Hippocampal formation (tissue), 2 donors: ENCODE measurements at places on chromosomes 11 and 22.

- no peak for DNase-seq
Measured at GRCh38 chr11:61350803-61351202, 10.9 kb downstream of the CYB561A3 start.

DNA sequence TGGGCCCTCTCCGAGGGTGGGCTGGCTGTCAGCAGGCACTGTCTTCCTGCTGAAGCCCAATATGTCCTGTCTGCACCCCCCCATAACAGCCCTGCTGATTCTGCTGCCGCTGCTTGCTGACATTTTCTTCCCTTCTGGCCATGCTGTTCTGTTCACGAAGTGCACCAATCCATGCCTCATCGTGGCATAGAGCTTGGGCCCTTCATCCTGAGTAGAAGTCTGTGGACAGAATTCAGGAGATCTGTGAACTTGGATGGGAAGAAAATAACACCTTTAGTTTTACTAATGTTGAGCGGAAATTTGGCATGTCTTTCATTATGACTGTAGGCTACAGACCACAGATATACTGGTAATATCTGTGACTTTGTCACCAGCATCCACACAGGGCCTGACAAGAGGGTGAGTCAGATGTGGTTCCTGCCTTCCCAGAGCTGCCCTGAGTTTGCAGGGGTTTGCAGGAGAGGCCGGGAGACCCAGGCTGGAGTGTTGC is 14.1 kb upstream of the KIAA0930 start:
- no peak for DNase-seq

DNA sequence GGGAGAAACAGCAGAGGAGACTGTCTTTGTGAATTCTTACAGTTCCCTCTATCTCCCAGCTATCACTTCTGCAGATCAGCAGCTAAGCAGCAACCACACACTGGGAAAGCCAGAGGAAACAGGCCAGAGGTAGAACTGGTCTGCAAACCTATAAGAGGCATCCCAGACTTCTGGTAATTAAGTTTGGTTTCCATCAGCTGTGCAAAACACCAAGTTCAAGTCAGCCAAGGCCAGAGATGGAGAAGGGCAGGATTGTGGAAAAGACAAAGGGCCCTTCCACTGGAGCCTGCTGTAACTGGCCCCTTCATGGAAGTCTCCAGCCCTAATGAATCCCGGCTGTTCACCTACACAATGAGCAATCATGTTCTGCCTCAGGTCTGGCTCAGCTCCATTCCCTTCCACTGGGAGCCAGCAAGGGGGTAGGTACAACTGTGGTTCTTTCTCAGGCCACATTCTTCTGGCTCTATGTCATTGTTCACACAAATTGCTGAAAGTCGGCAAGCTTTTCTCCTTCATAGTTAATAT is 4.6 kb upstream of the PAMR1 start:
- DNase-seq: no peak

GRCh38 chr22:30015846-30016245 is 64.4 kb upstream of the HORMAD2 start:
- no peak for DNase-seq

- DNase-seq: no peak
Measured at GRCh38 chr22:44728761-44729324, 23.5 kb upstream of the ARHGAP8 start.

- DNase-seq: no peak
Measured at GRCh38 chr11:12560861-12561260, 113.4 kb upstream of the TEAD1 start.

DNA sequence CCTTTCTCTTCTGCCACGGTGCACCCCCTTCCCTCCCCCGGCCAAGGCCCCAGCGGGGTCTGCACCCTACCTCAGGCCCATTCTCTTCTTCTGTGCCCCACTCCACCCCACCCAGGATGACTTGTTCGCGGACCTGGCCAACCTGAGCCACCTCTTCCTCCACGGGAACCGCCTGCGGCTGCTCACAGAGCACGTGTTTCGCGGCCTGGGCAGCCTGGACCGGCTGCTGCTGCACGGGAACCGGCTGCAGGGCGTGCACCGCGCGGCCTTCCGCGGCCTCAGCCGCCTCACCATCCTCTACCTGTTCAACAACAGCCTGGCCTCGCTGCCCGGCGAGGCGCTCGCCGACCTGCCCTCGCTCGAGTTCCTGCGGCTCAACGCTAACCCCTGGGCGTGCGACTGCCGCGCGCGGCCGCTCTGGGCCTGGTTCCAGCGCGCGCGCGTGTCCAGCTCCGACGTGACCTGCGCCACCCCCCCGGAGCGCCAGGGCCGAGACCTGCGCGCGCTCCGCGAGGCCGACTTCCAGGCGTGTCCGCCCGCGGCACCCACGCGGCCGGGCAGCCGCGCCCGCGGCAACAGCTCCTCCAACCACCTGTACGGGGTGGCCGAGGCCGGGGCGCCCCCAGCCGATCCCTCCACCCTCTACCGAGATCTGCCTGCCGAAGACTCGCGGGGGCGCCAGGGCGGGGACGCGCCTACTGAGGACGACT is 15.9 kb downstream of the RTN4RL2 start:
- no peak for DNase-seq

GRCh38 chr11:70872955-70873735 is 379.2 kb downstream of the SHANK2 start:
- no peak for DNase-seq

DNA sequence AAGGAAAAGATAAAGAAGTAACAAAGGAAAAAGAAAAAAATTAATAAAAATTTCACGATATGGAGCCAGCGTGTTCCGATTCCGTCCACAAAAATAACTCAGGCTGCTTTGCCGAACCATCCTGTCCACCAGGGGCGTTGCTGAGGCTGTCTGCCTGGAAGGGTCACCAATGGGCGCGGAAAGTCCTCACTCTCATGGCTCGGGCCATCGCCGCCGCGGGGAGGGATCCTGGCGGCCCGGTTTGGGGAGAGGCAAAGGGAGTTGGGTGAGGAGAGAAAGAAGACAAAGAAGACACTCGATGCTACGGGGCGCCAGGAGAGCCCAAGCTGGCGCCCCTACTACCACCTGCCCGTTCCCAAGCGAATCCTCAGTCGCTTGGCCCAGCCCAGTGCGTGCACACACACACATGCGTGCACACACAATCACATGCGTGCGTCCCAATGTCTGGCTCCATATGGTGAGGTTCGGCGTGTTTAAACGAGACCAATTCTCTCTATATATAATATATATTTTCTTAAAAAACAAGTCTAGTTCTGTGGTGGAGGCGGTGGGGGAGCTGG is 5.6 kb upstream of the PYGM start:
- no peak for DNase-seq

- no peak for DNase-seq
Measured at GRCh38 chr11:128735935-128736605, 42.2 kb downstream of the FLI1 start.

- no peak for DNase-seq
Measured at GRCh38 chr11:46306296-46306853, 28.9 kb downstream of the CREB3L1 start.

DNA sequence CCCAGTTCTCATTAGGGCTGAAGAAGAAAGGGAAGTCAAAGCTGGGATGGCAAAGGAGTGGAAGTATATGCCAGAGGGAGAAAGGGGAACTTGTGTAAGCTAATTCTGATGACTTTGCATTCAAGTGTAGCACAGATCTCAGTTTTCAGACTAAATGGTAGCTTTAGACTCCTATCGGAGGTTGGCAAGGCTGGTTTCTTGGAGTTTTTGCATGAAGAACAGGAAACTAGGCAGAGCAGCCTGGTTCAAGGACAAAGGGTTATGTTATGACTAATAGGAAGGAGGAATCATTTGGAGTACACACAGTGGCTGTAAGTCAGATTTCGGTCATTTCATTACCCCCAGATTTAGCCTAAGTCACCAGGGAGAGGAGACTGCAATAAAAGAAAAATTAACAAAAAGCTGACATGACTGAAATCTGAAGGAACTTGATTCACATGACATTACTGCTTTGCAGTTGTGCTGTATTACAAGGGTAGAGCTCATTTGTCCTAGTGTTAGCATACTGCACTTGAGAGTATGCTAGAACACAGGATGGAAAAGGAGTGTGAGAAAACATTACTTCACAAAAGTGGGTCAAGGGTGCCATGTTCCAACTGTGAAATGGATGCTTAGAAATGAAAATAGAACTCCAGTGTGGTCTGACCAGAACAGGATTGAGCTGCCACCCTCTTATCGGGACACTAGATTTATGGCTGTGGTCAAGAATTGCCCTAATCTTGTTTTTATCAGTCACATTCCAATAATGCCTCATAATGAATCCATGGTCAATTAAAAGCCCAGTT is 23.6 kb downstream of the ADM start:
- DNase-seq: no peak

GRCh38 chr11:8225589-8226036 is 38.1 kb downstream of the LMO1 start:
- DNase-seq: peak; percentile 61

GRCh38 chr11:124075841-124076651 is 34.9 kb upstream of the OR10G7 start:
- peak; percentile 16 for DNase-seq

- DNase-seq: no peak
Measured at GRCh38 chr11:64323373-64323772, 5.5 kb downstream of the PRDX5 start.

GRCh38 chr11:65928667-65929066 is 9.4 kb downstream of the DRAP1 start:
- DNase-seq: no peak

DNA sequence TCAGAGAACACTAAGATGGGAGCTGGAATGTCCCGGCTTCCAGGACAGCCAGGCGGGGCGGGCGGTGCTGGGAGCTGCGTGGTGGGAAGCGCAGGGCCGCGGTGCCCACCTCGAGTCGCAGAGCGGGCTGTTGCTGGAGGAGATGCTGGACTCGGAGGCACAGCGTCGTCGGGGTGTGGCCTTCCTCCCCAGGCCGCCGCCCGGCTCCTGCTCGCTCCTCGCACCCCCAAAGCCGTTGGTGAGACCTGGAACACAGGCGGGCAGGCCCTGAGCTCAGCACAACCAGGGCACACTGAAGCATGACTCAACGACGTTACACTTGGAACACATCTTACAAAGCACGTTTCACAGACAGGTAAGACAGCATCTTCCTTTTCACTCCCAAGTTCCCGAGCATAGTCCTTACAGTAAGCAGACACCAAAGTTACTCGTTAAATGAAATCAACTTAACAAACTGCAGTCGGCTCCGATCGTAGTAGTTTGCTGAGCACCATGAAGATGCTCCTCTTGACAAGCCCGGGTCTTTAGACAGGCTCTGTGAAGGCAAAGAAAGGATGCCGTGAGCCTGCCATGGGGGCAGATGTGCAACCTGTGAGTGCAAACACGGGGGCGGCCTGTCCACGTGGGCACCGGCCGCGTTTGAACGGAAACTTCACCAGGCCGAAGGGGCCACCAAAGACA is 50.0 kb downstream of the BRD1 start:
- no peak for DNase-seq

DNA sequence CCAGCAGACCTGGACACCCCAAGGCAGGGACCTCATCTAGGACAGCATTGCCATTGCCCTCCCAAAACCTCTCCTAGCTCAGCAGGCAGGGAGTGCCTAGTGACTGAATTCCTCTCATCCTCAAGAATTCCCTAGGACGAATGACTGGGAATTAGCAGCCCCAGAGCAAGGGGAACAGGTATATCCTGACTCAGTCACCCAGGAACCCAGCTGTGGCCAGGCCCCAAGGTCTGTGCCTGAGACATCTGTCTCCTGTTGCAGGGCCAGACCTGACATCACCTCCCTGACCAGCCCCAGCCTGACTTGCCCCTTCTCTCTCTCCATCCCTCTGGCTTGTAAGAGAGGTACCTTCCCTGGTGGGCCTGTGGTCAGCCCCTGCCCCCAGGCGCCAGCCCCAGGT is 39.0 kb upstream of the SUSD2 start:
- no peak for DNase-seq

DNA sequence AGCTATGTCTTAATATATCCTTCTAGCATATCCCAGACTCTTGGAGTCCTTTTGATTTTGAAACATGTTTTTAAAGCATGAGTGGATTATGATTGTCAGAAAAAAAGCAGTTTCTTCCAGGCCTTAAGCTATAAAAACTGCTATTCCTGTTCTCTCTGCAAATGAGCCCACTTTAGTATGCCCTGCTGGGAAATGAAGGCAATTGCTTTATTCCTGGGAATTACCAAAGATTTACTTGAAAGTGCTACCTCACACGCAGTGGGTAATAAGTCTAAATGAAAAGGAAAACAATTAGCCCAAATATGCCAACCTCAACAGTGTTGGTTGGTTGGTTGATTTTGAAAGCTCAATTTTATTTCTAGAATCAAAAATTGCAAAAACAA is 17.2 kb upstream of the RCN1 start:
- DNase-seq: no peak

DNA sequence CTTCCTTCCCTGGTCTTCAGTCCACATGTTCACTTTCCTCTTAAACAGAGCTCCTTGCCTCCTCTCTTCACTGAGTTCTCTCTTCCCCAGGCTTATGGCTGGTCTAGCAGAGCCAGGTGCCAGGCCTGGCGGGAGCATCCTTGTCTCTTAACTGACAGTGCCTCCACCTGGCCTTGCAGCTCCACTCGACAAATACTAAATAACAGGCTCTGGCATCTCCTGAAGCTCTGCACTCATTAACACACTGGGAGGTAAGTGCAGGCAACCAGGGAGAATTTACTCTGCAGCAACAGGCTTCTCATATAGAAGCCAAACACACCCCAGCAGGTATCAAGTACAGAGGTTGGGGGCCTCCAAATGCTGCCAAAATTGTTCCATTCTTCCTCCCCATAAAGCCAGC is 438.1 kb downstream of the SOX6 start:
- no peak for DNase-seq

DNA sequence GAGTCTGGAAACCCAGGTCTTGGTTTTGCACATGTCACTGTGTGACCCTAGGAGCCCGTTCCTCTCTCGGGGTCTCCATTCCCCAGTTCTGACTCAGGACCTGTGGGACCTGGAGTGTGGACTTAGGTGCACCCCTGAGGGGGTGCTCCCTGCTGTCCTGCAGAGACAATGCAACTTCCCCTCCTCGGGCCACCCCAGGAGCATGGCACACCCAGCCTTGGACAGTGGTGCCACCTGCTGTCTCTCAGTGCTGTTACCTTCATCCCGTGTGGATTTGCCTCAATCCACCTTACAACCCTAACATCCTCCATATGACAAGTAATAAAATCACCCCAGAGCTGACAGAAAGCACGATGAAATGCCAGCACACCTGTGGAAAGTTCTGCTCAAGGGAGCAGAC is 27.5 kb upstream of the CRYBB3 start:
- DNase-seq: no peak

DNA sequence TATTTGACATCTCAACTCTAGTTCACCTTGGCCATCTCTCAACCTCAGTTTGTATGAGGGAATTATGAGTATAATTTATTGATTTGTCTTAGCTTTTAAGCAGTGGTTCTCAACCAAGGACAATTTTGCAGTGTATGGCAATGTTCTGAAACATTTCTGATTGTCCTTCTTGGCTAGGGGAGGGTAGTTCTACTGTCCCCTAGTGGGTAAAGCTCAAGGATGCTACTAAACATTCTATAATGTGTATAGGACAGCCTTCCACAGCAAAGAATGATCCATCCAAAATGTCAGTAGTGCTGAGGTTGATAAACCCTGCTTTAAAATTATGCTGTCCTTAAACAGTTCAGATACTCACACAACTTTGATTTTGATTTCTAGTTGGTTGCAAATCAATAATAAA is 78.1 kb upstream of the ALKBH3 start:
- no peak for DNase-seq

GRCh38 chr22:24325105-24325757 is 54.6 kb downstream of the SPECC1L start:
- peak; percentile 80 for DNase-seq

GRCh38 chr22:45240104-45240809 is 437 bp downstream of the KIAA0930 start:
- no peak for DNase-seq
